ENCODE measurements at places on chromosomes 16 and 17.

DNA sequence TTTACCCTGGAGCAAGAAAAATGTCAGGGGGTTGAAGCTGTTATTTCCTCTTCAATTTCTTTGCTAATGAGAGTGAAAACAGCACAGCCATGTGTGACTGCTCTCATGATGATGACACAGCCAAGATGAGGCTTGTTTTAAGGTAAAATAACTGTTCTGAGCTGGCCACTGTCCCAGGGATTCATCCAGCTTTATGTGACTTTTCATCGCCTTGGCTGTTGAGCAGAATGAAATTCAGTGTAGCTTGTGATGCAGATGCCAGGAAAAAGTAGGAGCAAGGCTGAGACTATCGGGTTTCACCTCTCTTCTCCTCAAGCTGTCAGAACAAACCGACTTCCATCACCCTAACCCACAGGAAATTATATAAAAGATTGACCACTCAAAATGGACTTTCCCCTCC, 361.8 kb upstream of the CDH5 start:
- peak; percentile 66 for DNase-seq

- no peak for DNase-seq
Measured at GRCh38 chr16:47069841-47070584, 73.7 kb downstream of the NETO2 start.

- no peak for DNase-seq
Measured at GRCh38 chr17:50658616-50659015, 23.9 kb downstream of the ABCC3 start.

- no peak for DNase-seq
Measured at GRCh38 chr16:50276801-50277555, 10.6 kb downstream of the ADCY7 start.

- DNase-seq = peak; percentile 29
Measured at GRCh38 chr17:2048805-2049204, 6.1 kb upstream of the HIC1 start.

- DNase-seq = no peak
Measured at GRCh38 chr16:75576384-75576811, 10.2 kb downstream of the GABARAPL2 start.

DNA sequence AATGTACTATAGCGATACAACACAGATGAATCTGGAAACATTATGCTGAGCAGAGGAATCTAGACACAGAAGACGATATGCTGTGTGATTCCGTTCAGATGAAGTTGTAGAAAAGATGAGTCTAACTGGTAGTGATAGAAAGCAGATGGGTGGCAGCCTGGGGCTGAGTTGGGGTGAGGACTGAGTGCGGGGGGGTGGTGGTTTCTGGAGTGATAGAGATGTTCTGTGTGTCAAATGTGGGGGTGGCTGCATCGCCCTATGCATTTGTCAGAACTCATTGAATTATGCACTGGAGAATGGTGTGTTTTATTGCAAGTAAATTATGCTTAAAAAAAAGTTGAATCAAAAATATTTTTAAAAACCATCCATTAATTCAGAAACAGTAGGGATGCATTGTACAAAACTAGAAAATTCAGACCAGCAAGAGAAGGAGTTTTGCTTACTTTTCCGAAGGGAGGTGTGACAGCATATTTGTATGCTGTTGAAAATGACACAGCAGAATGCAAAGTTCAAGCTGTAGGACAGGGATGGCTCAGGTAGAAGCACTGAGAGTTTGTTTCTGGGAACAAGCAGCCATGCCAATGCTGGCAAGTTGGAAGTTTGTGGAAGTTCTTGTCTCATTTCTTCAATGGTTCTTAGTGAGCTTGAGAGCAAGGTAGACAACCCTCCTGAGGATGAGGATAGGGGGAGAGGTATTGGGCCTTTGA, 13.0 kb upstream of the DRG2 start:
- DNase-seq = no peak

- DNase-seq = no peak
Measured at GRCh38 chr17:74737299-74738050, 419 bp downstream of the RAB37 start.

- no peak for DNase-seq
Measured at GRCh38 chr17:6437466-6437865, 2.5 kb upstream of the AIPL1 start.

- peak; percentile 66 for DNase-seq
Measured at GRCh38 chr17:1244606-1245012, 25.6 kb upstream of the BHLHA9 start.

- no peak for DNase-seq
Measured at GRCh38 chr17:14289162-14289561, 11.7 kb upstream of the HS3ST3B1 start.

GRCh38 chr16:5516115-5516514, 418.5 kb upstream of the EEF2KMT start:
- no peak for DNase-seq

- no peak for DNase-seq
Measured at GRCh38 chr16:89404561-89404960, 85.8 kb downstream of the ANKRD11 start.

- no peak for DNase-seq
Measured at GRCh38 chr17:47251421-47251940, 2.1 kb upstream of the ITGB3 start.

DNA sequence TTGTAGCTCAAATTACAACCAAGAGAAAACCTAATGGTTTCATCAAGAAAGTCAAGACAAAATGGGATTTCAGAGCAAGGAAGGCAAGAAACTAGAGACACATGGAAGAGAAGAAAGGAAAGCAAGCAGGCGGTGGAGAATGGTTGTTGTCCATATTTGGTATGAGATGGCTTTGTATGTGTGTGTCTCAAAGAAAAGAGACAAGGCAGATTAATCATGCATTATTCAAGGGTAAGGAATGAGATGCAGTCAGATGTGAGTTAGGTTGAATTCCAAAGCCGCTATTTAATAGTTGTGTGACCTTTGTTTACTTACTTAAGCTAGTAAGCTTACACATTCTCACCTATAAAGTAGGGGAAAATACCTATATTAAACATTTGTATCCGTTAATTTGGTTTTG, 1029.6 kb downstream of the CDH11 start:
- no peak for DNase-seq

DNA sequence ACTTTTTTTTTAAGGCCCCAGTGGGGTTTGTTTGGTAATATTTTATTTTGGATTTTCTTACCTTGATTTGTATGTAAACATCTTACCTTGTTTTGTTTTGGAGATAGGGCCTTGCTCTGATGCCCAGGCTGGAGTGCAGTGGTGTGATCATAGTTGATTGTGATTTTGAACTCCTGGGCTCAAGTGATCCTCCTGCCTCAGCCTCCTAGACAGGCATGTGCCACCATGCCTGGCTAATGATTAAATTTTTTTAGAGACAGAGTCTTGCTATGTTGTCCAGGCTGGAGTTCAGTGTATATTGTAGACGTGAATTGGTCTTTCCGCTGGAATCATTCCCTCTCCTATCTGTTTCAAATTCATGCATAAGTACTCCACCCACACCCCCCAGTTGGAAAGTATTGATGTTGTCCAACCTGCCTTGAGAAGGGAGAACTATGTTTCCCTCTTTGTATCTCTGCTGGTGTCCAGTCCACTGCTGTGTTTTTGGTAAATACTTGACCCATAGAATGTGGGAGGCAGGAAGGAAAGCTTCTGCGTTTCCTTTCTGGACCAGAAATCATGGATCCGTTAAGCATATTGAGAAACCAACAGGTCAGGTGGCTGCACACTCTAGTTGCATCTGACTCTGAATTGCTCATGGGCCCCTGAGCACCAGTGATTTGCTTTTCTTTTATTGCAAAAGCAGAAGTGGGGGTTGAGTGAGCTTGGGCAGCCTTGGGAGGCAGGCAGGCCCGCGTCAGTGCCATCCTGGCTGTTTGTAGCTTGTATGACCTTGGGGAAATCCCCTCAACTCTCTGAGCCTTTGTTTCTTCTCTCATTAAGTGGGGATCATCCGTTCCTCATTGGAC, 25.0 kb downstream of the RMI2 start:
- DNase-seq = no peak

DNA sequence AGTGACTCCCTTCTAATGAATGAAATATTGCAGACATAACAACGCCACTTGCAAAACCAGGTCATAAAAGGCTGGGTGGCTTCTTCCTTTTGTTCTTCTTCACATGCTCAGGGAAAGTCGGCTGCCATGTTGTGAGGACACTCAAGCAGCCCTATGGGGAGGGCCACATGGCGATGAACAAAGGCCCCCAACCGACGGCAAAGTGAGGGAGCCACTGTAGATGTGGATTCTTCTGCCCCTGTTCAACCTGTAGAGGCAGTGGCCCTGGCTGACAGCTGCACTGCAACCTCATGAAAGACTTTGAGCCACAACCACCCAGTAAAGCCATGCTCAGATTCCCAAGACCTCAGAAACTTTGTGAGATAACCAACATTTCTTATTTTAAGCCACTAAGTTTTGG, 203.5 kb upstream of the TNRC6C start:
- peak; percentile 7 for DNase-seq

GRCh38 chr17:31869031-31869430, 10.0 kb upstream of the COPRS start:
- DNase-seq = no peak

DNA sequence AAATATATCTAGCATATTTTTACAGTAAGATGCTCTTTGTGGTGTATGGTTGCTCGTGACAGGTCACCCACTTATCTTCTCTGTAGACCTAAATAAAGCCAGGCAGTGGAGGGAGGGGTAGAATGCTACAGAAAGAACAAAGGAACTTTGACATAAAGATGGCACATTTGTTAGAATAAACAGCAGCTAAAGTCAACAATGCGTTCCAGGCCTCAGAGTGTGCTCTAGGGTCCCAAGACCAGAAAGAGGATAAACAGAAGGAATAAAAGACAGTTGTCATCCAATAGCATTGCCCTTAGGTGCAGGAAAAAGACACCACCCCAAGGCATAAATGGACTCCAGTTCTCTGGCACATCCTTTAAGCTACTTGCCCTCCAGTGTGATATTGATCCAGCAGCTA, 523.0 kb upstream of the CDH11 start:
- DNase-seq = no peak

DNA sequence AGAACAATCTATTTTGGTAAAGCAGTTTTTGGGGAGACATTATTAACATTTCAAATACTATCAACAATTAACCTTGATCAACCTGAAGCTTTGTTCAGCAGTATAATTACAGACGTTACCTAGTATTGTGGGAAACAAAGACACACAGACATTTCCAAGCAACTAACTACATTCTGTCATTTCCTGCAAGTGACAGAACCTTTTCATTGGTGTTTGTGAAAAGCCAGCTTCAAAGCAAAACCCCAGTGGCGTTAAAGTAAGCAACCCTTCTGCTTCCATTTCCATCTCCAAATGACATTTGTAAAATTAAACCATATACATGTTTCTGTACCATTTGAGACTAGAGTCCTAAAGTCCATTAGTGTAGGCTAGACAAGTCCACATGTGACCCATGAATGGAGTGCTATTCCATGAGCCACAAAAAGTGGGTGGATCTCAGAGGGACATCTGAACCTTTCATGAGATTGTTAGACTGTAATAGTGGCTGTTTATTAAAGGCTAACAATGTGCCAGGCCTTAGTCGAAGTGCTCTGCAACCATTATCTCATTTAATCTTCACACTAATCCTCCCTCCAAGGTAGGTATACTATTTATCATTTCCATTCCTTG, 101.2 kb downstream of the SSH2 start:
- DNase-seq = no peak

DNA sequence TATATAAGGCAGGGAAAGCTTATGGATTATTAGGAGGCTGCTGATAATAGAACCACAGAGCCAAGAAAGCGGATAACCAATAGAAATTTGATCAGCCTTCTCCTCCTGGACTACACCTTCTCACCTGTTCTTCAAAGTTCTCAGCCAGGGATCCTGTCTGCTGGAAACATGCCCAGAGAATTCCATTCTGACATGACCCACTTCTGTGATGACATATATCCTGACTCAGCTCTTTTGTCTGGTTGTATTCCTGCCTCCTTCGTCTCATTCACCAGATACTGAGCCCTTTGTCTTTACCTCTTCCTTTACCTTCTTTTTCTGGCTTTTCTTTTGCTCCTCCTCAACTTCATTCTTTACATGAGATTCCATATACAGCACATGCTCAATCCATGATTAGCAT, 576.1 kb downstream of the CDH11 start:
- no peak for DNase-seq

- peak; percentile 92 for DNase-seq
Measured at GRCh38 chr16:55508941-55509931, at the start of gene LPCAT2. TSS of gene LPCAT2 (plus strand) at chr16:55509072. CDS start at chr16:55509182, 110 bp downstream.

DNA sequence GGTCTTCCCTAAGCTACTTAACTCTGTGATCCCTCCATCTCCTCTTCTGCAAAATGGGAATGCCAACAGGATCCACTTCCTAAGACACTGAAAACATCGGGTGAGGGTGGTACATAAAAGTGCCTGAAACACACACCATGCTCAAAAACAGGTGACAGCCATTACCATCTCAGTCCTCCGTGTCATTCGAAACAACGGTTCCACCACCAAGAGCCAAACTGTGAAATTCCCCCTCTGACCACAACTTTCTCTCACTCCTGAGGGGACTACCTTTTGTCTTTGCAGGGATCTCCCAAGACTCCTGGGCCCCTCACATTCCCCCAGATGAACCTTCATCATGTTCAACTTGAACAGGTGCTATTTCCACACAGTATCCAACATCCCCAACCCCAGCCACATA, 37.0 kb downstream of the NUBP1 start:
- DNase-seq = no peak

GRCh38 chr16:4265676-4266075, 7.1 kb downstream of the TFAP4 start:
- peak; percentile 26 for DNase-seq

DNA sequence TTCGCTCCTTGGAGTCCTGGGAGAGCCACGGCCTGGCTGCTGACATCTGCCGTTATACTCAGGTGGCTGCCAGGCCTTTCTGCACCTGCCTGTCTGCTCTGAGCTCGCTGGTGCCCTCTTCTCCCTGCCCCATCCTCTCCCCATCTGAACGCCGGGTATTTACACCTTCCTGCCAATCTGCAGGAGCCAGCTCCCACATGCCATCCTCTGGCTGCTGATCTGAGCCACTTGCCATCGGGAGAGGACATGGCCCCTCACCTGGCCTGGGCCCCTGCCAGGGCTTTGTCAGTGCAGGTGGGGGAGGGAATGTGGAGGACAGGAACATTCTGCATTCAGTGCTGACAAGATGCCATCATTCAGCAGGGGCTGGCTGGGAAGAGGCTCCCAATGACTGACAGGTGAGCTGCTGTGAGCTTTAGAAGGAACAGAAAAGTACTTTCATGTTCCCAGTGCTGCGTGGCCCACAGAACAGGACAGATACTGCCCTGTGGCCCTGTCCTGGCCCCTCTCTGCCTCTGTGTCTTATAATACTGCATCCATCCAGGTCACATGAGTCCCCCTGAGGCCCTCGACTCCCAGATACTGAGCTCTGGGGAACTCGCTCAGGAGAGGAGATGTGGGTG, 96.3 kb upstream of the ZNF469 start:
- no peak for DNase-seq

- DNase-seq = no peak
Measured at GRCh38 chr16:53666786-53667415, 36.8 kb downstream of the RPGRIP1L start.

GRCh38 chr17:64259426-64259825, 3.6 kb downstream of the TEX2 start:
- no peak for DNase-seq

GRCh38 chr16:83350481-83350880, 457.3 kb upstream of the HSBP1 start:
- DNase-seq = no peak

- DNase-seq = no peak
Measured at GRCh38 chr16:80259290-80259805, 281.4 kb upstream of the DYNLRB2 start.
